ENCODE measurements at places on chromosomes 4 and X.

- peak; percentile 4 for DNase-seq
These were observed 38.7 kb upstream of the PDK3 start for GRCh38 chrX:24426340-24426913.

- DNase-seq = no peak
These were observed 10.2 kb upstream of the ZNF718 start for GRCh38 chr4:114149-114548.

GRCh38 chrX:30570505-30570904, 7.1 kb downstream of the TASL start:
- DNase-seq = peak; percentile 1

GRCh38 chrX:124010566-124010965, 49.1 kb downstream of the STAG2 start:
- DNase-seq = no peak

GRCh38 chr4:15003891-15004738, 1.8 kb downstream of the CPEB2 start:
- peak; percentile 22 for DNase-seq

- DNase-seq = no peak
These were observed 6.1 kb downstream of the FGF2 start for GRCh38 chr4:122832732-122833131.

DNA sequence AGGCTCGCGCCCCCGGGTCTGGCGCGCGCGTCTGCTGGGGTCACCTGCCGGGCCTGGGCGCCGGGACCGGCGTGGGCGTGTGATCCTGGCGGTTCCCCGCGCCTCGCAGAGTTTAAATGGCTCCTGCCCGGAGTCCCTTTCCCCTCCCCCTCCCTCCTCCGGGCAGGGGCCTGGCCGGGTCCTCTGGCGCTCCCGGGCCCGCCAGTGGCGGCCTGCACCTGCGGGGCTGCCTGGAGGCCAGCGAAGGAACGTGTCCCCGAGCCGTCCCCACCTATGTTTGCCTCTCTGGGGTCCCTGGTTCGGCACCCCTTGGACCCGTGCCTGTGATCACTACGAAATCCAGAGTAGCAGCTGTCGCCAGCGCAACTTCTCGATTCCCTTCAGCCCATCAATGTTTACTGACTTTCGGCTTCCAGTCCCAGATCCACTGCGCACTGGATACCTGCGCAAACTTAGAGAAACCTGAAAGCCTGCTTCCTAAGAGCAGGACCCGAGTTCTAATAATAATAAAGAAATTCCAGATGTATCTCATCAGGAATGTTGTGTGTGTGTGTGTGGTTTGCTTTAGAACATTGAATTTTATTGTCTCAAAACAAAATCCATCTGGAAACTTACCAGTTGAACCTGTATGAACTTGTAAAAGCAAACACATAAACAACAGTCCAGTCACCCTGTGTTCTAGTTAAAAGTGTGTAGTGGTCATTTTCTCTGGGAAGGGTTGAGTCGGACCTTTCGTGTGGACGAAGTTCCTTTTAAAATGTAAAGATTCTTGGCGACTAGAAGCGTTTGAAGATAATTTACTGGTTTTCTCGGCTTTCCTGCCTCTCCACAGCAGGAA, 788 bp downstream of the SHROOM2 start:
- no peak for DNase-seq

- no peak for DNase-seq
These were observed 141.4 kb downstream of the GALNTL6 start for GRCh38 chr4:171954650-171955049.

- peak; percentile 23 for DNase-seq
These were observed 41.5 kb upstream of the PGRMC1 start for GRCh38 chrX:119194621-119195020.

DNA sequence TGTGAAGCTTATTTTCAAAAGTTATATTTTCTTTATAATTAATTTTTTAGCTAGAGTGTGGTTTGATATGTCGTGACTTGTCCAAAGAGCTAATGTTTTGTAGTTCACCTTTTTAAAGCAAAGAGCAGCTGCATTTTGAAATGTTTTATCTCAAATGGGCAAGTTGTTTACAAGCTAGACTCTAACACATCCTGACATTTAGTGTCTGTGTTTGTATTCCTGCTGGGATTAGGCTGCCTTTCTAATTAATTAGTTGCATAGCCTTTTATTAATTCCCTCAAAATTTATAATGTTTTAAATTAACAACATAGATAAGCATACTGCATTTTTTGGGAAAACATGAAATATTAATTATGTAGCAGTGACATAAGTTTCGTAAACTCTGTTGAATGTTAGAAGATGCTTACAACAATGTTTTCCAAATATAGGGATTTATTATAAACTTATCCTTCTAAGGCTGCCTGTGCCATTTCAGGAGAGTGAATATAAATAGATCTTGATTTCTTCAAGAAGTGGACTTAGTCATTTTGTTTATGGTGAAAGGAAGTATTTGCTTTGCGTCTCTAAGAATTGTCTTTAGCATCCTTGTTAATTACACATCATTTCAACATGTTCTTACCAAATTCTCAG, 37.7 kb upstream of the NUDT6 start:
- DNase-seq = no peak

DNA sequence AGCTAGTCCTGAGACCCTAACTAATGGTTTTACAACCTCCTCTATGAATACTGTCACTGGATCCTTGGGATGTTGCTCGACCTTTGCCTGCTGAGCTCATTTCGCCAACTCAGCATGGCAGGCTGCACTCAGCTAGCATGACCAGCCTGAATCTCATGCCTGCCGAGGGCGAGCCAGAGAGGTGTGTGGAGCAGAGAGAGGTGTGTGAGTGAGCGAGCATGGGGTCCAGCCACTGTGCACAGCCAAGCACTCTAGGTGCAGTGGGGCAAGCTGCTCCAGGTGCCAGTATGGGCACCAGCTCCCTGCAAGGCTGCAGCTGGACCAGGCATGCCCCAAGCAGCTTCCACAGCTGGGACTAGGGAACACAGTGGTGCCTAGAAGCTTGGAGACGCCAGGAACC, 410.9 kb downstream of the PCDH10 start:
- DNase-seq = no peak

DNA sequence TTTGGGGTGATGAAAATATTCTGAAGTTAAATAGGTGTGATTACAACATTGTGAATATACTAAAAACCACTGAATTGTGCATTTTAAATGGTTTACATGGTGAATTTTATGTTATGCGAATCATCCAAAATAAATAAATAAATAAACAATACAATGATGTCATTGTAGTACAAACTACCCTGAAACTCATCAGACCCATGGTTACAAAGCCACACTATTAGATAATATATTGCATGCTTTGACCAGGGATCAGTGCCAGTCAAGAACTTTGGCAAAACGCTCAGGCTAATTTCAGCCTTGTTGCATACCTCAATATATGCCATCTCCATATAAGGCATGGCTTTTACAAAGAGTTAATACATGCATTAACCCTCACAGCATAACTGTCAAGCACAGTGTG, 45.5 kb upstream of the XIAP start:
- DNase-seq = no peak

DNA sequence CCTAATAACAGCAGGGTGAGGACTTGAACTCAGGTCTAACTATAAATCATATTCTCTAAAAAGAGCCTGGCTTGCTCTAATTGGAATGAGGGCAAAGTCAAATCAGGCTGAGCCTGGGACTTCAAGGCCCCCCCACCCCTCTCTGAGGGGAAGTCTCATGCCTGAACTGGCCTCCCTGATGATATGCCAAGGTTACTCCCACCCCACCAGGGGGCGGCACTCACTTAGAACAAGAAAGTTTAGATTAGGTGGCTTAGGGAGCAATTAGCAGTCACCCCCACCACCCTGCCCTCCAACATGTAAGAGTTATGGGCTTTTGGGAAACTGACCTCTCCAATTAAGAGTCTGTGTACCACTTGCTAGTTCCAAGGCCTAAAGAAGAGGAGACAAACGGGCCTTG, 2.7 kb downstream of the FOXO4 start:
- peak; percentile 51 for DNase-seq

GRCh38 chrX:68693481-68694434, 46.3 kb downstream of the STARD8 start:
- peak; percentile 17 for DNase-seq

GRCh38 chr4:102469806-102470205, 31.4 kb upstream of the NFKB1 start:
- no peak for DNase-seq

DNA sequence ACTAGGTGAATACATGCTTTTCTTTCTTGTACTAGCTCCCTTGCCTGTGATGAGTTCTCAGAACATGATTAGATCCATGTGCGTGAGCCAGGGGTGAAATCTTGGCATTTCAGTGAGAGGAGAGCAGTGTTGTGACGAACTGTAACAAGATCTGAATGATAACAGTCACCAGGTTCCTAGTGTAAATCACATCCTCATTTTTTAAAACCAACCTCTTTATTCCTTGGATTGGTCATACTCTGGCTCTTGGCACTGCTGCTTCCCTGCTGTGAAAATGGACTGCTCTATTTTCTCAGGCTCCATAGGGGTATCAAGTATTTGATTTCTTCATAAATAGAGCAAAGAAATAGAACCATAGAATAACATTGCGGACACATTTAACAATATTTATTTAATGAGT, 206.3 kb downstream of the SLC4A4 start:
- no peak for DNase-seq

GRCh38 chr4:81922313-81922712, 450.6 kb upstream of the RASGEF1B start:
- no peak for DNase-seq

- DNase-seq = no peak
These were observed 637.6 kb downstream of the MID1IP1 start for GRCh38 chrX:39438603-39439602.

GRCh38 chr4:111499291-111499690, 646.0 kb upstream of the FAM241A start:
- no peak for DNase-seq

GRCh38 chr4:1975880-1976279, 32.9 kb downstream of the NELFA start:
- DNase-seq = no peak

- DNase-seq = no peak
These were observed 67.0 kb downstream of the EFNB1 start for GRCh38 chrX:68895778-68896177.

GRCh38 chr4:148874331-148874730, 432.1 kb upstream of the NR3C2 start:
- DNase-seq = no peak

DNA sequence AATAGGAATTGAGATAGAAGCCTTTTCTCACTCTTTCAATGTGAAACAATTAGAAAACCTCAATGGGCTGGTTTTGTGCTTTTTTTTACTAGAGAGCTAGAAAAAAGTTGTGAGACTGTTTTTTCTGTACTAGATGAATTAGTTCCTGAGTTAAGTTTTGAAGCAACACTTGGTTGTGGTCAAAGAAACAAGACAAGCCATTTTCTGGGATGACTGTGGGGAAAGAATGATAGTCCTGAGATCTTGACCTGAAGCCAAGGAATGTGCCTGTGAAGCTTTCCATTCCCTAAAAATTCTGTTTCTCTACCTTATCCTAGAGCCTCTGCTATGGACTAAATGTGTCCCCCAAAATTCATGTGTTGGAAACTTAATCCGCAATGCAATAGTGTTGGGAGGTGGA, 157.8 kb upstream of the TLL1 start:
- no peak for DNase-seq

DNA sequence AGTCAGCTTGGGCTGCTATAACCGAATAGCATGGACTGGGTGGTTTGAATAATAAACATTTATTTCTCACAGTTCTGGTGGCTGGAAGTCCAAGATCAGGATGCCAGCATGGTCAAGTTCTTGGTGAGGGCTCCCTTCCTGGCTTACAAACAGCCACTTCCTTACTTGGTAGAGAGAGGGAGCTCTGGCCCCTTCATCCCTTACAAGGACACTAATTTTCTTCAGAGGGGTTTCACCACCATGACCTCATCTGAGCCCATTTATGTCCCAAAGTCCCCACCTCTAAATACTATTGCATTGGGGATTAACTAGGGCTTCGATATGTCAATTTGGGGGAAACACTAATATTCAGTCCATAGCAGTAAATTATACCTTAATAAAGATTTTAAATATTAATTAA, 61.8 kb downstream of the CLNK start:
- no peak for DNase-seq

DNA sequence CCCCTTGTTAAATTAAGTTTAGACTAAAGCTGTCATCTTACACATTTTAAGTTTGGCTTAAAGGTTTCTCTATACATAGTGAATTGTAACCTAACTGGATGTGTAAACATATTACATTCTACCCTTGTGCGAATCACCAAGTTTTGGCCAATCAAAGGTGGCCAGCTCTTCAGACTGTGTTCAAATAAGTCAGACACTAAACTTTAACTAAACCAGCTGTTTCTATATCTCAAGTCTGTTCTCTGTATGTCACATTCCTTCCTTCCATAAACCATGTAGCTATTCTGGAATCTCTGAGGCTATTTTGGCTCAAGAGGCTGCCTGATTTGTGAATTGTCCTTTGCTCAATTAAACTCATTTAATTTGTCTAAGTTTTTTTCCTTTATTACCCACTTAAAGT, 6.7 kb downstream of the SULT1B1 start:
- DNase-seq = no peak

GRCh38 chrX:153829799-153830639, at the start of gene PDZD4:
PDZD4 (minus strand) TSS chrX:153830544; CDS start chrX:153830298, 246 bp downstream.
- DNase-seq = peak; percentile 46

DNA sequence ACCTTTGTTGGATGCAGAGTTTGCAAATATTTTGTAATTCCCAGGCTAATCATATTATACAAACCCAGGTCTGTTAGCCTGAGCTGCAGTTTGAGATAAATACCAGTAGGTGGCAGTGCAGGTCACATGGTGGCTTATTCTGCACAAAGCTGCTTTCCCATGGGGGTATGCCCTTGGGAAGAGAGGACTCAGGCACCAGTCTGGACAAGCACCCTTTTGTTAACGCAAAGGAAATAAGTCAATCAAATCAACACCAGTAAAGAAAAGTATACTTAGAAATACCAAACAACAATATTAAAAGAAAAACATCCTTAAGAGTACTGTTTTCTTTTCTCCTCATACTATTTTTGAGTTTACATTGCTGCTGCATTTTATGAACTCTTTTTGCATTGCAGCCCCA, 389.0 kb upstream of the ZFP42 start:
- DNase-seq = peak; percentile 48

DNA sequence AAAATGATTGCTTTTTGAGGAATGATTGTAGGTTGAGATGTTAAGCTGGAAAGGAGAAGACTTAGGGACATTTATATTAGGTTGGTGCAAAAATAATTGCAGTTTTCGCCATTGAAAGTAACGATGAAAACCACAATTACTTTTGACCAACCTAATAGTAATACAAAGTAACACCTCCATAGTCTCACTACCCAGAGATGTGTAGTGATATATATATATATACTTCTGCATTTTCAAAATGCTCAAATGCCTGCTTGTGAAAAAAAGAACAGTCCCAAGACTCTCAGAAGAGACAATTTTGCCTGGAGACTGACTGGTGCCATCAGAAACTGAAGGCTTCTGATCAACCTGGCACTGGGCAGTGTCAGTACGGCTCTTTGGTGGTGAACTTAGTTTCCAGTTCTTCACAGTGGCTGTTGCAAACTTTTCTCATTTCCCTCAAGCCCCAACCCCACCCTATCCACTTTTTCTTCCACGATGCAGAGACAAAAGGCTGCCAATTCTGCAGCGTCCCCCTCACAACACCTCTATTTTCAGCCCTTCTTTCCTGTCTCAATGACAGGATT, 35.1 kb upstream of the TAPT1 start:
- DNase-seq = no peak

All from SK-N-DZ (cell line).